Cortex of kidney (tissue), 1 donor: ENCODE measurements at places on chromosomes 1 and 21.

DNA sequence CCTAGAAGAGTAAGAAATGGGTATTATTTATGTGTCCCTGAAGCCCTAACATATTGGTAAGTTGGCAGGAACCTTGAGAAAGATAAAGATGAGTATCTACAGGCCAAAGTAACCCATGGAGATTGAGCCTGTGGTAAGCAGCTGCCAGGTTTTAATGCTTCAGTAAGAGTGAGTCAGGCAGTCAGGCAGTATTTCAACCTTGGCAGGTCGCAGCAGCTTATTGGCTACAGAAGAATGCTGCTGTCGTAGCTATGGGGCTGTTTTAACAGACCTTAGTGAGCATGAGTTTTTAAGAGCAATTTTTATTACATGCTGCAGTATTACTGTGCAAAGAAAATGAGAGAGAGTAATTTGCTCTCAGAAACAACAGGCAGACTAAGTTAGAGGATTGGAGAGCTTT is 10.3 kb upstream of the SLC30A10 start:
- DNase-seq = no peak

- DNase-seq = no peak
Measured at GRCh38 chr21:46284077-46284644, 1.2 kb downstream of the MCM3AP start.

- DNase-seq = no peak
Measured at GRCh38 chr21:29673096-29673610, 266.6 kb downstream of the GRIK1 start.

DNA sequence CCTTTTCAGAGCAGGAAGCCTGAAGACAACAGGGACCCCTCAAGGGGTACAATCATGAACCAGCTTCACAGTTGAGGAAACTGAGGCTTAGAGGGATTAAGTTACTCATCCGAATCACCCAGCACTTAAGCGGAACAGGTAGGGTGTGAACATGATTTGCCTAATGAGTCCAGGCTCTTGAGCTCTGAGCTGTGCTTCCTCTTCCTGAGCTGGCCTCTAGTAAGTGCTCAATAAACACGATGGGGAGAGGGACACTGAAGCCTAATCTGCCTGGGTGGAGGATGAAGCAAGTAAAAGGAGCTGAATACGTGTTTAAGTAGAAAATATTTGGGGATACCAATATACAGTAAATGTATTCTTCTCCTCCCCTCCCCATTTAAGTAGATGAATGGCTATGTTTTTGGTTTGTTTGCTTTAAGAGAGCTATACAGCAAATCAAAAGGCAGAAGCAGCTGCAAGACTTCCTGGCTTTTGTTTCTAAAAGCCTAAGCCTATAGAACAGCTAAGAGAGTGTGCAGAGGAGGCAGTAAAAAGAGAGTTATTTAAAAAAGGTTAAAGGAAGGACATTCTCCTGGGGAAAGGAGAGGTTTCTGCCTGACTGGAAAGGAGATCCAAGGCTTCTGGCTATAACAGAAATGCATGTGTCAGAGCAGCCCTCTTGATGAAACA is 20.5 kb downstream of the STPG1 start:
- no peak for DNase-seq

GRCh38 chr1:109935451-109935900 is 24.8 kb downstream of the CSF1 start:
- no peak for DNase-seq

- no peak for DNase-seq
Measured at GRCh38 chr1:24898152-24898908, 31.7 kb downstream of the RUNX3 start.

DNA sequence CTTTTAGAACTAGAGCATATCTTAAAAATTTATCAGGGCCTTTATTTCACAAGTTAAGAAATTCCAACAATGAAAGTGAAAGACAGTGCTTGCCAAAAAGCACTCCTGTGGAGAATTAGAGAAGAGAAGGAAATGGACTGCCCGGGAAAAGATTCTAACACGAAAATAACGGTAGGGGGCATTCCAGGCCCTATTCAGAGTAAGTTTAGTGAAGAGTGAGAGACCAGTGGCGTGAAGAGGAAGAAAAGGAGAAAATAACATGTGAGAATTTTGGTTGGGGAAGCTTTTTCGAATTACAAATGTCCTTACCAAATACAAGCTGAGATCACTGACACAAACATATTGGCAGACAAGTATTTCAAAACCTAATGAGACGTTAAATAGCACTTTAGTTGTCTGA is 38.4 kb upstream of the RBM34 start:
- no peak for DNase-seq

- DNase-seq = no peak
Measured at GRCh38 chr21:40639616-40640194, 207.3 kb downstream of the DSCAM start.

DNA sequence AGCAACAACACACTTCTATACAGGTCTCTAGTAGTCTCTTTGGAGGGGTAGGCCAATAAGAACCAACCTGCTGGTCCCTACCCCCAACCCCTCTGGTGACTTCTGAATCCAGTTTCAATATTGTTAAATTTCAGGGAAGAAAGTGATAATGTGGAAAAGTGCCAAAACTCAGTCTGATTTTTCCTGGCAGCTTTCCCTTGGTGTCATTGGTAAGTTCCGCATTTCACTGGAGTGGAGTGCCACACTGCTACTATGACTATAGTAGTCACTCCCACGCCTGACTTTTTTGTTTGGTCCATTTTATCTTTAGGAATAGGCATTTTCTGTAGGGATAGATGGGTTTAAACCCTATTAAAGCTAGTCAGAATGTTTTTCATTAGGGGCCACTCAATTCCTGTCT is 5.7 kb upstream of the ARID1A start:
- no peak for DNase-seq

DNA sequence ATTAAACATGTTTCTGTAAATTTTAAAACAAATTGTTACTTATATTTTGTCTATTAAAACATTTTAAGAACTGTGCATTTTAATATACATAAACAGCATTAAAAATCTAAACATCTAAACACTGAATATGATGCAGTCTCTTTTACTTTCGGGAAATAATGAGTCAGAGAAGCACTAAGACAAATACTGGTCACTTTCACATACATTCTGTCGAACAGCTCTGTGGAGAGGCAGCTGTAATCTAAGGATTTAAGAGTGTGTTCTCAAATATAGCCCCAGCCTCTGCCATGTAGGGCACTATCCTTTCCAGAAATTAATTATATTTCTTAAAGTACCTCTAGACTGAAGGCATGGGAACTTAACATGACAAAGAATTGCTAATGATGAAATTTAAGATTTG is 89.6 kb upstream of the PTGFR start:
- no peak for DNase-seq

DNA sequence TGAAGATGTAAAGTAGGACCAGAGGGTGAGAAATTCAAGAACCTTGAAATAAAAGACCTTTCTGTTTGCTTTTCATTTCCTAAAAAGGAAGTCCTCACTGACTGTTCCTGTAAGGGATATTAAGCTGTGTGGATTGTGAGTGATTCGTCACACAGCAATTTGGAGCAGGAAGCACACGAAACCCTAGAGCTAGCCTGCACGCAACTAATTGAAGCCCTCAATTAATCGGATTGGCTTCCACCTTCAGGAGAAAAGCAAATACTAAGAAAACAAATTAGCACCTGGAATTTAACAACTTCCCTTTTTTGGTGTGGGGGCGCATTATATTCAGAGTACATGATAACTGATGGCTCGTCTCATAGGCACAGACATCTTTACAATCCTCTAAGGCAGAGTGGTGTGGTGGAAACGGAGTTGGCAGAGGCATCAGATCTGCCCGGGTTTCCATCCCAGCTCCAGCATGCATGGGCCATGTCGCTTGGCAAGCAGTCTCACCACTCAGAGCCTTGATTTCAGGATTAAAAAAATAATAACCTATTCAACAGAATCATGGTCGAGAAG is 95.2 kb downstream of the KCNJ15 start:
- no peak for DNase-seq
